ENCODE measurements at places on chromosomes 16 and 17.

DNA sequence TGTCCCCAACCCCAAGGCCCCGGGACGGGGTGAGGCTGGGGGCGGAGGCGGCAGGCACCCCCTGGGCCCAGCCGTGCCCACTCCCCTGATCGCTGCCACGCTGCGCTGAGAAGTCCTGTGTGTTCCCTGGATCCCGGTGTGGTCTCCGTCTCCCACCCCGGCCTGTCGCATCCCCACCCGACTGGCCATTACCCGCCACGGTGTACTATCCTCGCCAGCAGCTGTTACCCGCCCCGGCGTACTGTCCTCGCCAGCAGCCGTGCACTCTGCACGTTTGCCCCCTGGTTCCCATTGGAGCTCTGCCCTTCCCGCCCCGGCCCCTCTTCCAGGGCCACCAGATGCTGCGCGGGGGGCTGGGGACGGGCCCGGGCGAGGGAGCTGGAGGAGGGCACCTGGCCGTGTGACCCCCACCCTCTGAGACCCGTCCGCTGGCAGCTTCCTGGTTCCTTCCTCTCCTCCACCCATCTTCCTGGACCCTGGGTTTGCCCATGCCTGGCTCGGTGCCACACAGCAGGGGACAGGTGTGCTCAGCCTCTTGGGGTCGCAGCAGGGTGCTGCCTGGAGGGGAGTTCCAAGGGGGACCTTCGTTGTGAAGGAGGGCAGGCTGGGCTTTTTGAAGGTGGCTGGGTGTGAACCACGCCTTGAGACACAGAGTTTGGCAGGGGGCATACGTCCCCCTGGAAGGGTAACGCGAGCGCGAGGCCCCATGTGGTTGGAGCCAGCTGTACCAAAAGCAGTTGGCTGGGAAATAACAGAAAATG, 19.7 kb downstream of the BAHCC1 start:
- no peak for DNase-seq

DNA sequence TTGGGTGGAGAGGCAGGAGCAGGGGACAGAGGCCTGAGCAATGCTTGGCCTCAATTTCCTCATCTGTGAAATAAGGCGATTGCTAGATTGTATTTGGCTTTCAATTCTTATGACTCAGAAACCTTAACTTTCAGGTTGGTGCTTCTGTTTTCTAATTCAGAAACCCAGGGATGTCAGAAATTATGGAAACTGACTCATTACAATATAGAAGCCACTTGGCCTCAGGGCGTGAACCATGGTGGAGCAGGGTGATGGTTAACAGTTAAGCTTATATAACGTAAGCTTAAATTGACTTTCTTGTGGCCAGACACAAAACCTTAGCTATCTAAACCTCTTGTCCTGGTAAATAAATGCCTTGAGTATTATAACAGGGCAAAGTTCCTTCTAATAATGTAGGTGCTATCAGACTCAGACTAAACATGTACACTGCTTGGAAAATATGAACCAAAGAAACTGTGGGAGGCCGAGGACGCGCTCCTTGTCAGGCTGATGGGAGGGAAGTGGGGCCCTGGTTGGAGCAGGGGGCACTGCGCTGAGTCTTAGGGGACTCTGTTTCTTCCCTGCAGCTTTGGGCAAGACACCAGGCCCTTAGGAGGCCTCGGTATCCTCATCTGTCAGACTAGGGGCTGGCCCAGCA, 17.1 kb upstream of the SREBF1 start:
- DNase-seq, result no peak

DNA sequence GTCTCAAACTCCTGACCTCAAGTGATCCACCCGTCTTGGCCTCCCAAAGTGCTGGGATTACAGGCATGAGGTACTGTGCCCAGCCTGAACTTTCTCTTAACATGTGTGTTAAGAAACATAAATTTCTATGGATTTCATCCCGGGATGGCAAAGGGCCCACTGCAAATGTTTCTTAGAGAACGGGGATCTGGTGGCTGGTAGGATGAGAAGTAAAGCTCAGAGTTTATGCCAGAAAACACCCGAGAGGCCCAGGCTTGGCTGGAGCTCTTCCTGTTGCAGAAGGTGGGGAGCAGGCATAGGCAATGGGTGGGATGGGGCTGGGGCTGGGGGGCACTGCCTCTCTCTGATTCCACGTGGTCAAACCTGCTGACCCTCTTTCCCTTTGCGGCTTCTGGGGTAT, 5.6 kb upstream of the CARHSP1 start:
- DNase-seq, result peak; percentile 29

DNA sequence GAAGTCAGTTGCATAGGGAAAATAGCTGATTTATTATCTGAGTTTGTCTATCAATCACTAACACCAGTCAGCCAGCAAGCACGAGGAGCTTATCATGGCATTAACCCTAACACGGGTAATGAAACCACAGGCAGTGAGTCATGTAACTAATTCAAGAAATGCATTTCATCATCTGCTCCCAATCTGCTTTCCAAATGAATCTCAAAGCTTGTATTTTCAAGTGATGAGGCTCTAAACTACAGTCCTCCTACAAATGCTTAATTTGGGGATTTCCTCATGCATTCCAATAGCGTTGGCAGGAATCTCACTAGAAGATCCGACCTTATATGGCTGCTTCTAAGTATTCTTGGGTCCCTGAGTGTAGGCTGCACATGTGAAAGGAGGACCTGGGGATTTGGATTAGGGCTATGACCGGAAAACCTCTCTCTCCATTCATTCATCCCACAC, 118.4 kb upstream of the HSBP1 start:
- DNase-seq, result peak; percentile 99

- no peak for DNase-seq
Observed at GRCh38 chr16:58377932-58378331, 14.3 kb upstream of the GINS3 start.

GRCh38 chr16:10871157-10871991, 5.6 kb upstream of the CIITA start:
- peak; percentile 57 for DNase-seq

GRCh38 chr16:29915590-29916247, 10.3 kb downstream of the KCTD13 start:
- no peak for DNase-seq

- peak; percentile 5 for DNase-seq
Observed at GRCh38 chr17:80968602-80969029, 23.0 kb upstream of the CHMP6 start.

DNA sequence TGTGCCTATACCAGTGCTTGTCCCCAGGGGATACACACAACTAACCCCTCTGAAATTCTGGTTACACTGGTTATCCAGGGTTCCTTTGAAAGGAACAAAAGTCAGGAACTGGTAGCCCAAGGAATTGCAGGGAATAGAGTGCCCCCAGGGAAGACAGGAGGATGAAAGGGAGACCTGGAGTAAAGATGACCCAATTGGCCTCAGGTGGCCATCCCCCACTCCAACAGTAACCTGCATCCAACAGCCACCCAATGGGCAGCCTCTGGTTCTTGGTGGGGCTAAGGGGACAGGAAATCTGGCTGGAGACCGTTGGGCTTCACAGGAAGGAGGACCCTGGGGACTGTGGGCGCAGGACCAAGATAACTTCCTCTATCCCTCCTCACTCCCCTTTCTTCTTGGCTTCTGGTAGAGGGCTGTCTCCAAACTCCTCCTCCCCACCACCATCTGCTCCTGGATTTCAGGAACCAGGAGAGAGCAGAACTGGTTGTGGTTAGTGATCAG, 826 bp upstream of the MPO start:
- no peak for DNase-seq

GRCh38 chr17:9240659-9241370, 219.5 kb downstream of the NTN1 start:
- DNase-seq, result peak; percentile 36

DNA sequence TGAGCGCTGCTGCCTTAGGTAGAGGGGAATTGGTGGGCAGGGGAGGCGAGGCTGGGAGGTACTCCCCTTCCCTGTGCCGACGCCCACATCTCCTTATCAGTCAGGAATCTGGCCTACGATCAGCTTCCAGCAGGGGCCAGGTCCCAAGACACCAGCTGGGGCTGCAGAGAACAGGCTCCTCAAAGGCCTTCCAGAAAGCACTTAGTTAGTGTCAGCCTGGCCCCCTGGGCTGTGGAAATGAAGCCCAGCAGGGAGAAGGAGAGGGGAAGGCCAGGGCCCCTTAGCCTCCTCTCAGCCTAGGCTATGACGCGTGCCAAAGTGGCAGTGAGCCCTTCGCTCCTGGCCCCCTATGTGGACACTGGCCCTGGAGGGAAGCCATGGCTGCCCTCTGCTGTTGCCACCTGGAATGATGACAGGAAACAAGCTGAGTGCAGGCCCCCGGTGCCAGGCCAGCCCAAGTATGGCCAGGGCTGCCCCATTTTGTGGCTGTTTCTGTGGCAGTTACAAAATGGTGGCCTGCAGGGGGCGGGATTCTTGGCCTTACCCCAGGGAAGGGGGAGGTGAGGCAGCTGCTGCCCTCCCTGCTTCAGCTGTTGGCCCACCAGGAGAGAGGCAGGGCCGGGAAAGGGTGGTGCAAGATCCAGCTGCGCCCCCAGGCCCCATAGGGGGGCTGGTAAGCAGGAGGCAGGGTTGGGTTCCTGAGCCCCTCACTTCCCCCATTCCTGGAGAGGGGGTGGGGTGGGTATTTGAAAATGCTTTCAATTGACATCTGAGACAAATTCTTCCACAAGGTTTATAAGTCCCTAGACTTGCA, 11.3 kb downstream of the TBX4 start:
- no peak for DNase-seq

DNA sequence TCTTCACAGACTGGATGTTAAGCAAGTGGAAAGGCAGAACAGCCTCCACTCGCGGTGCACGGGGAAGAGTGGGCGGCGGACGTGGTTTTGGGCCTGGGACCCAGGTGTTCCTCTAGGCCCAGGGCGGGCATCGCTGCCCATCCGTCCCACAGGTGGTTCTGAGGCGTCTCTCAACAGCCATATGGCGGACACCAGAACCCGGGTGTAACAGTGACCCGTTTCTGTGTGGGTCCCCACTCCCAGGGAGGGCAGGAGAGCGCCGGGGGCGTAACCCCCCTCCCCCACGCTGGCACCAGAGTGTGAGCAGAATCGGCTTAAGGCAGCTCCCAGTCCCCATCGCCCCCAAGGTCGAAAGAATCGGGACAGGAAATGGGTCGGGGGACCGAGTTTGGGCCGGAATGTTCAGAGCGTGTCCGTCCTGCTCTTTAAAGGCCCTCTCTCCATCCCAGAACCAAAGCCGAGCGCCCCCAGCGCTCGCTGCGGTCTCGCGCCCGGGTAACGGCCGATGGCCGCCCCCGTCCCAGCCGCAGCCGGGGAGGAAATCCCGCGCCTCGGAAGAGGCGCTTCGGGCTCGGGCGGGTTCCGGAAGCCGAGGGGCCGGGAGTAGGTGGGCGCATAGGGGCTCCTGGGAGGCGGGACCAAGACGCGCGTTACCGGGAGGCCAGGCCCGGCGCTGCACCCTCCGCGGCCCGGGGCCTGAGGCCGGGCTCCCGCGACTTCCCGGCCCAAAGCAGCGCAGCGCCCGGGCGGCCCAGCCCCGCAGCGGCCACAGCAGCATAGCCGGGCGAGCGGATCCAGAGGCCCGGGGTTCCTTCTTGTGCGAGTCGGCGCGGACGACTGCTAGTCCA, at the start of gene TK2:
Gene TK2 (minus strand): TSS at position 839 of the 848 bp plus-strand sequence. CDS start 61 bp downstream, at position 778.
- no peak for DNase-seq

- no peak for DNase-seq
Observed at GRCh38 chr16:590815-591200, 942 bp downstream of the RAB40C start.

DNA sequence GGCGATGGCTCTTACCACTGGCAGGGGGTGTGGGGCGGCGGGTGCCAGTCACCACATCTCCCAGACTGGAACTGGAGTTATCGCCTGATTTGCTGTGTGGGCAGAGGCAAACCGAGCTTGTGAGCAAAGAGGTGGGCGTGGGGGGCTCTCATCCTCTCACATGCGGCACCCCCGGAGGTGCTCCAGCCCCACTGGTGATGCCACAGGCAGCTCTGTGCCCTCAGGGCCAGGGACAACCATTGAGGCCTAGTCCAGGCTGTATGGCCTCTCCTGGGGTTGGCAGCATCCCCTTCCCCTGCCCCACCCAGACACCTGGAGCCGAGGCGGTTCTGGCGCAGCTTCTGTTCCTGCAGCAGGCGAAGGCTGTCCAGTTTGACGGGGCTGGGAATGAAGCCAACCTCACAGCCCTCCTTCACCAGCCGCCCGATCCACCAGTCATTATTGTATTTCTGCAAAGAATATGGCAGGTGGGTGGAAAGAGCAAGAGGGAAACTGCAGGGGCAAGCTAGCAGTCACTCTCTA, 10.9 kb downstream of the CACNB1 start:
- DNase-seq, result no peak

DNA sequence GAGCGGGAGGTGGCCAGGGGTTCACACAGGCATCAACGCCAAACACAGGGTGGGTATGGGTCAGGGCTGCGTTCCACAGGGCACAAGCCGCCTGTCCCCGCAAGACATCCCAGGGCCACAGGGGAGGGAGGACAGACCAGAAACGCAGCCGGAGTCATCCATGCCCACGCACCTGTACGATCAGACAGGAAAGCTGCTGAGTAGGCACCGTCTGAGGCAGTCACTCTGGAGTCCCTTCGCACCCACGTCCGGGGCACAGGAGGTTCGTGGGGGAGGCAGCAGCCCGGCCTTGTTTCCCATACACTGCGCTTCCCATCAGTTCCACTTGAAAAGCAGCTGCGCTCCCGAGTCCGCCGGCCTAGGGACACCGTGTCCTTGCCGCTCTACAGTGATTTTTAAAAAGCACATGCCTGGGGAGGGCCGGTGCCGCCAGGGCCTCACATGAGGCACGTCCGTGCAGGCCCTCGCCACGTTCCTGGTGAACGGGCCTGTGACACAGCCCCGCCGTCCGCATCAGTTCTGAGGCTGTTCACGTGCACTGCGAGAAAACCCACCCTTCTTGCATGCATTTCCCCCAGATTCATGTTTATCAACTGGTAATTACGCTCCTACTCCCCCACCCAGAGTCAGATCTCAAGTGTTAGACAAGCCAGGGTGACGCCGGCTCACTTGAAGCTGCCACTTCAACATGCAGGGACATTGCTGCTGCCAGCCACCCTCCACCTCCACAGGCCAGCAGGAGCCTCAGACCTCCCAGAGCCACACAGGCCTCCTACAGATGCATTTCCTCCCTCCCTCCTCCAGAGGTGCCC, 34.8 kb downstream of the WDR45B start:
- DNase-seq, result no peak

GRCh38 chr16:85310868-85311585, 198.8 kb upstream of the CIBAR2 start:
- DNase-seq, result no peak

DNA sequence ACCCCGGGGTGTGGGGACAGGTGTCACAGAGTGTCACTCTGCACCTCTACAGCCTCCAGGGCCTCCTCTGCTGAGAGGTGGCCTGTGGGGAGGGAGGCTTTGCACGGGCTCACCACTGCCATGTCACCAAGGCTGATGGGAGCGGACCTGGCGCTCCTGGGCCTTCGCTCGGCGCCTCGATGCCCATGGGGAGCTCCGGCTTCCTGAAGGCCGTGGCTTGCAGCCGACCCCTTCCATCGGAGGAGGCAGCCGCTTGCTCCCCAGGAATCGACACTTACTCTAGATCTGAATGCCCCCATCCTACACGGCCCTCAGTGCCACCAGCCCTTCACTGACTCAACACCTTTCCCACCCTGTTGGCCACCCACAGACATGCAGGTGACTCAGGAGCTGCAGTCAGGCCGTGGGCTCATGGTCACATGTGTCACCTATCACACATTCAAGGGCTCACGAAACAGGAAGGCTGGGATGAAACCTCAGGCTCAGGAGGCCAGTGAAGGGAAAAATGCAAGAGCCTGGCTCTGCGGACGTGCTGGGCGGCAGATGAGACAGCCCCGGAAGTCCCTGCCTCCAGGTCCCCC, 11.9 kb downstream of the LGALS3BP start:
- DNase-seq, result no peak

Data from fibroblast of skin of left quadriceps (primary cell).